Muscle of leg (tissue), 16 donors: ENCODE measurements at places on chromosomes 1 and 21. TPM values are rescaled to one million over a fixed set of nuclear protein-coding genes. Genes with fewer than 3 reads are reported as not detected.

The CENPF gene
- 31.1 TPM for polyA plus RNA-seq

The TSPEAR gene
- not detected for polyA plus RNA-seq

The CYP4A22 gene
- 0.14 TPM for polyA plus RNA-seq

The SMCP gene
- polyA plus RNA-seq, result not detected

The SNX7 gene
- polyA plus RNA-seq, result 32.6 TPM

The KRTAP12-3 gene
- polyA plus RNA-seq, result not detected

The TUT4 gene
- 61.5 TPM for polyA plus RNA-seq

The SLC35F3 gene
- polyA plus RNA-seq, result 0.64 TPM

The BRINP3 gene
- 2.9 TPM for polyA plus RNA-seq

The NR1I3 gene
- polyA plus RNA-seq, result 0.92 TPM

DNA sequence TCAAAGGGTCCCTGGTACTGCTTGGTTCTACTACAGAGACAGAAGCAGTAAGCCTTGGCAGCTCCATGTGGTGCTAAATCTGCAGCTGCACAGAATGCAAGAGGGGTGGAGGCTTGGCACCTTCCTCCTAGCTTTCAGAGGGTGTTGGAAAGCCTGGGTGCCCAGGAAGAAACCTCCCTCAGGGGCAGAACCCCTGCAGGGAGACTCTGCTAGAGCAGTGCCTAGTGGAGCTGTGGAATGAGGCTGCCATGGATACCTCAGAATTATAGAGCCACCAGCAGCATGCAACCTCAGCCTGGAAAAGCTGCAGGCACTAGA lies 76.2 kb upstream of the TLR5 start:
- no peak for DNase-seq
- peaks cover 11% of the 10 kb centered on the region for H3K4me1 ChIP-seq
- H3K27me3 ChIP-seq, result no peaks in the 10 kb centered on the region
- no peaks in the 10 kb centered on the region for H3K36me3 ChIP-seq
- H3K27ac ChIP-seq, result no peak overlapping the region
- no peak overlapping the region for H3K4me3 ChIP-seq

- DNase-seq, result no peak
- H3K4me1 ChIP-seq, result peaks cover 5% of the 10 kb centered on the region
- no peak overlapping the region for H3K4me3 ChIP-seq
- no peak overlapping the region for H3K27ac ChIP-seq
- H3K36me3 ChIP-seq, result no peaks in the 10 kb centered on the region
- no peaks in the 10 kb centered on the region for H3K27me3 ChIP-seq
Observed at GRCh38 chr21:41029571-41029970, 138.4 kb upstream of the BACE2 start.

GRCh38 chr1:66012106-66012784 lies 219.6 kb downstream of the PDE4B start:
- H3K27ac ChIP-seq, result no peak overlapping the region
- no peak overlapping the region for H3K4me3 ChIP-seq
- no peaks in the 10 kb centered on the region for H3K4me1 ChIP-seq
- H3K27me3 ChIP-seq, result no peaks in the 10 kb centered on the region
- DNase-seq, result peak; percentile 16
- no peaks in the 10 kb centered on the region for H3K36me3 ChIP-seq

- H3K4me1 ChIP-seq, result no peaks in the 10 kb centered on the region
- no peaks in the 10 kb centered on the region for H3K27me3 ChIP-seq
- no peak overlapping the region for H3K4me3 ChIP-seq
Observed at GRCh38 chr1:76234061-76234460, 159.5 kb downstream of the ST6GALNAC3 start.

DNA sequence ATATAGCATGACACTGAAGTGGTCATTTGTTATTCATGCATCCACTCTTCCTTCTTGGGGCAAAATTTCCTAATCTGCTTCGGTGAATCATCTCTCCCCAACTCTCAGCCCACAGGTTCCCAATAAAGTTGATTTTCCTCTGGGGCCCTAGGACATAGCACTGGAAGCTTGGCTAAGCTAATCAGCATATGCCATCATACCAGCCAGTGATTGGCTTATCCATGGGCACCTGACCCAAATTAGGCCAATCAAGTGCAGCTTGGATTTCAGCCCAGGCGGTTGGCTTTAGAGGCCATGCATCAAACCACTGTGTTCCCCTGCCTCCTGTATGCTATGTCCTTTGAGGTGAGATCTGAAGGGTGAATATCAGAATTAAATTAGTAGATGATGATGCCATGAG lies 58.9 kb downstream of the C1orf94 start:
- no peak overlapping the region for H3K4me3 ChIP-seq
- DNase-seq, result no peak
- H3K36me3 ChIP-seq, result no peaks in the 10 kb centered on the region
- H3K27ac ChIP-seq, result no peak overlapping the region
- H3K4me1 ChIP-seq, result no peaks in the 10 kb centered on the region

GRCh38 chr1:159831412-159832141 lies 4.9 kb downstream of the SLAMF8 start:
- peak; percentile 18 for DNase-seq
- no peaks in the 10 kb centered on the region for H3K36me3 ChIP-seq
- H3K4me1 ChIP-seq, result peaks cover 33% of the 10 kb centered on the region
- H3K4me3 ChIP-seq, result no peak overlapping the region
- no peak overlapping the region for H3K27ac ChIP-seq
- H3K27me3 ChIP-seq, result peaks cover 2% of the 10 kb centered on the region

- peaks cover 62% of the 10 kb centered on the region for H3K27me3 ChIP-seq
- DNase-seq, result no peak
- no peak overlapping the region for H3K27ac ChIP-seq
- no peak overlapping the region for H3K4me3 ChIP-seq
- H3K36me3 ChIP-seq, result no peaks in the 10 kb centered on the region
Observed at GRCh38 chr1:205048382-205048781, 5.4 kb downstream of the CNTN2 start.

- no peak overlapping the region for H3K4me3 ChIP-seq
- H3K4me1 ChIP-seq, result no peaks in the 10 kb centered on the region
- H3K36me3 ChIP-seq, result no peaks in the 10 kb centered on the region
- peaks cover 36% of the 10 kb centered on the region for H3K27me3 ChIP-seq
Observed at GRCh38 chr1:18293291-18293690, 185.7 kb downstream of the IGSF21 start.

DNA sequence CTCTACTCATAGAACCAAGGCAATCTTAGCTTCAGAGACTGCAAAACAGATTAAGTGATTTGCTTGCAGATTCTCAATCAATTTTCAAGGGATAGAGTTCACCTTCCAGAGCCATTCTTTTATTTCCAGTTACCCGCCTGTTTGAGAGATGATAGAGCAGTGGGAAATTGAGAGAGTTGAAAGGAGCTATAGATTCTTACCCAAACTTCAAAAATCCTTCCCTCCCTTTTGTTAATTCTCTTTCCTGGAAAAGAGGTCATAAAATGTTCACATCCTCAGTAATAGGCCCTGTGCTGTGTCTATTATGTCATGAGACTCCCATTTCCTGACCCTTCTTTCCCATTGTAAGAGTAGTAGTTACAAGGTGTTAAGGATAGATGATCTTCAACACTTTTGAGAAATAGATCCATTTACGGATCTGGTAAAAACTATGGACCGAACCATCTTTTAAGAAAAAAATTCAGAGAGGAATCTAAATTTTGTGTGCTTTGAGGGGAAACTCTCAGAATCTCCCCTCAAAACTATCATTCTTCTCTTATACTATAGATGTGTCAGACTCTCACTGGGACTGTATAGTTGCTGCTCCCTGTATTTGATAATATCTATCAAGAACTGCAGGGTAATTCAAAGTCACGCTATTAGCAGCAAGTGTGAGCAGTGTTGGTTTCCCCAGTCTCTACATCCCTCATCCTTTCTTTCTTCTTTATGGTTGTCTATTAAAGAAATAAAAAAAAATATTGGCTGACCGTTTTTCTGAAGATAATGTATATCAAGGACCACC lies 8.0 kb downstream of the RGS4 start:
- no peak for DNase-seq
- no peak overlapping the region for H3K27ac ChIP-seq
- H3K4me1 ChIP-seq, result no peaks in the 10 kb centered on the region
- H3K27me3 ChIP-seq, result no peaks in the 10 kb centered on the region
- H3K4me3 ChIP-seq, result no peak overlapping the region

- no peaks in the 10 kb centered on the region for H3K36me3 ChIP-seq
- no peaks in the 10 kb centered on the region for H3K4me1 ChIP-seq
- H3K4me3 ChIP-seq, result no peak overlapping the region
- DNase-seq, result no peak
- no peak overlapping the region for H3K27ac ChIP-seq
Observed at GRCh38 chr21:25127007-25127406, 480.3 kb downstream of the MRPL39 start.

- no peaks in the 10 kb centered on the region for H3K36me3 ChIP-seq
- DNase-seq, result no peak
- H3K27me3 ChIP-seq, result no peaks in the 10 kb centered on the region
- no peak overlapping the region for H3K27ac ChIP-seq
- no peaks in the 10 kb centered on the region for H3K4me1 ChIP-seq
- no peak overlapping the region for H3K4me3 ChIP-seq
Observed at GRCh38 chr1:200198236-200198635, 170.7 kb downstream of the NR5A2 start.

- no peak overlapping the region for H3K4me3 ChIP-seq
- no peaks in the 10 kb centered on the region for H3K4me1 ChIP-seq
- H3K27me3 ChIP-seq, result peaks cover 15% of the 10 kb centered on the region
- H3K27ac ChIP-seq, result no peak overlapping the region
Observed at GRCh38 chr1:36656271-36656670, 173.6 kb upstream of the CSF3R start.

GRCh38 chr1:228513236-228513900 lies 26.2 kb downstream of the RNF187 start:
- H3K4me3 ChIP-seq, result no peak overlapping the region
- H3K4me1 ChIP-seq, result no peaks in the 10 kb centered on the region
- H3K27me3 ChIP-seq, result peaks cover 26% of the 10 kb centered on the region
- DNase-seq, result no peak
- H3K27ac ChIP-seq, result no peak overlapping the region

DNA sequence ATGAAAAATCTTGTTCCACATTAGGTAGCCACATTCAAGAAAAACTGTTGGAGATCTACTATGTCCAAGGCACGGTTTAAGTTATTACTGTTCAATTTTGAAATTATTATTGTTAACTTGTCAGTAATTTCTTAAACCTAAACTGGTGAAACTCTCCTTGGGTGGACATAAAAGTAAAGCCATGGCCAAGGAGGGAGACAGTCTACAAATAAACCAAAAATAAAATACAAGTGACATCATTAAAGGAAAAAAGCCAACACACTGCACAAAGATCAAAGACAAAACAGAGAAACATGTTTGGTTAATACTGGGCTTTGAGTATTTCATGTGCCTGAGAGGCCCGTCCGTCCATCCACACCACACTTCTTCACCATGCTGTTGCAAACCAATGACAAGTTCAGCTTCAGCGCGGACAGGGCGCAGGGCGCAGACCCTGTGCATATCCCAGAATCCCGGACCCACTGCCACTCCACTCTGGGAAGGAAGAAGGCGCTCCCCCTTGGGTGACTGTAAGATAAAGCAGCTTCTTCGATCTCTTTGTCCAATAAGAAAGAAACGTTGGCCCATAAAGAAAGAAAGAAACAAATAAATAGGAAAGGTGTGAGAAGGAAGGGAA lies 918 bp upstream of the RASAL2 start:
- H3K27me3 ChIP-seq, result no peaks in the 10 kb centered on the region
- H3K36me3 ChIP-seq, result no peaks in the 10 kb centered on the region
- H3K4me3 ChIP-seq, result peak overlapping the region; percentile 88
- DNase-seq, result no peak
- peaks cover 3% of the 10 kb centered on the region for H3K4me1 ChIP-seq
- peak overlapping the region; percentile 84 for H3K27ac ChIP-seq

GRCh38 chr1:79974659-79975058 lies 968.1 kb upstream of the ADGRL4 start:
- DNase-seq, result no peak
- no peak overlapping the region for H3K27ac ChIP-seq
- no peaks in the 10 kb centered on the region for H3K27me3 ChIP-seq
- H3K4me1 ChIP-seq, result no peaks in the 10 kb centered on the region

DNA sequence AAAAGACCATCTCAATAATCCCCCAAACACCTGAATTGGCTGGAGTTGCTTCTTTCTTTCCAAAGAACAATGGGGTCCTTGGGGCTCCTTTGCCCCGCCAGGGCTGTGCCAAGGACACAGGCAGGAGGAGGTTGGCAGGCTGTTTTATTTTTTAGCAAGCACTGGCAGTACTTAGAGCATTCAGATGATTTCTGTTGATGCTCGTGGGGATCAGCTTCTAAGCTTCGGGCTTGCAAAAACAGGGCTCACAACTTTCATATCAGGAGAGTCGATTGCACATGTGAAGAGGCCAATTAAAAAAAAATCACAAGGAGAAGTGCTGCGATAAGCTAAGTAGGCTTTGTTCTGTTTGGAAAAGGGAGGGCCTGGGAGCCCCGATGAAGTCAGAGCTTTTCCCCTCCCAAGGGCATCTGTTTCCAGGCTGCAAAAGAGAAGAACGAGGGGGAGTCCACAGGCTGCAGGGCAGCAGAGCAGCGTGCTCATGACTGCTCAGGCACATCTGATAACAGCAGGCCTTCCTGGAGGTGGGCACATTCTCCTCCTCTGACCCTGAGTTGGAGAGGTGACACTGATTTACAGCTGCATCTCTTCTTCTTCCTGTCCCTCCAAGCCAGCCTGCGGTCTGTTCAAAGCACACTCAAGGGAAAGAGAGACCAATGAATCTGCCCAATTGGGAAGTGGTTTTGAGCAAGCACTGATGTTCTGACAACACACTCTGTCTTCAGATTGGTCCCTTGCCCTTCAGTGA lies 27.3 kb upstream of the BCAR3 start:
- DNase-seq, result peak; percentile 53
- no peaks in the 10 kb centered on the region for H3K27me3 ChIP-seq
- H3K4me1 ChIP-seq, result peaks cover 9% of the 10 kb centered on the region
- no peak overlapping the region for H3K27ac ChIP-seq
- H3K36me3 ChIP-seq, result no peaks in the 10 kb centered on the region

DNA sequence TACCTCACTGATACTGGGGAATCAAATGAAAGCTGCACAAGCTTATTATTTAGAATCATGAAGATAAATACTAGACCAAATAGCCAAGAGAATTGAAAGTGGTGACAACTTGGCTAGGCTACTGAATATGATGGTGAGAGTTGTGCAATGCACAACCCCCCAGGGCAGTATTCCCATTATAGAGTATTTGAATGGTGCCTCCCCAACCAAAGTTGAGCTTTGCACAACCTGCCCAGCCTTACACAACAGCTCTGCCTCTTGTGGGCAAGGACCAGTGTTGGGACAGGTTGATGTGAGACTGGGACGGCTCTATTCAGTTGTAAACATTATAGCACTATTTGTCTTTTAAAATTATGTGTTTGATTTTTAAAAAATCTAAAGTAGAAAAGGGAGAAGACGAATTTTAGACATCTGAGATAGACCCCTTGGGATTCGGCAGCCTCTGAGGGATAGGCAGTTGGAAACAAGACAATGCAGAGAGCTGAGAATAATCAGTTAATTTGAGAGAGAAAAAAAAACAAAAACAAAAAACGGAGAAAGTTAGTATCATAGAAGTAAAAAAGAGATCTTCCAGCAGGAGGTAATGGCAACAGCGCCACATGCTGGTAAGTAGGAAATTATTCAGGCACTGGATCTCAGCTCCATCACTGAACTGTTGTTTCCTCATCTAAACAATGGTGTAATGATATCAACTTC lies 91.0 kb upstream of the KCNA3 start:
- H3K4me1 ChIP-seq, result no peaks in the 10 kb centered on the region
- no peaks in the 10 kb centered on the region for H3K36me3 ChIP-seq
- no peak overlapping the region for H3K27ac ChIP-seq
- DNase-seq, result peak; percentile 37

GRCh38 chr1:224565611-224566406 lies 50.3 kb upstream of the CNIH3 start:
- H3K4me3 ChIP-seq, result no peak overlapping the region
- no peak overlapping the region for H3K27ac ChIP-seq
- H3K36me3 ChIP-seq, result no peaks in the 10 kb centered on the region
- no peaks in the 10 kb centered on the region for H3K4me1 ChIP-seq

GRCh38 chr21:34882719-34883131 lies 166.4 kb downstream of the RUNX1 start:
- no peak overlapping the region for H3K4me3 ChIP-seq
- peaks cover 11% of the 10 kb centered on the region for H3K4me1 ChIP-seq

- no peak overlapping the region for H3K27ac ChIP-seq
- H3K4me3 ChIP-seq, result no peak overlapping the region
- no peaks in the 10 kb centered on the region for H3K4me1 ChIP-seq
- no peak for DNase-seq
Observed at GRCh38 chr1:166960858-166961474, 14.4 kb downstream of the ILDR2 start.
